ENCODE measurements at places on chromosomes 2 and 18.

- DNase-seq, result no peak
Measured at GRCh38 chr2:138018866-138019688, 54.8 kb downstream of the HNMT start.

DNA sequence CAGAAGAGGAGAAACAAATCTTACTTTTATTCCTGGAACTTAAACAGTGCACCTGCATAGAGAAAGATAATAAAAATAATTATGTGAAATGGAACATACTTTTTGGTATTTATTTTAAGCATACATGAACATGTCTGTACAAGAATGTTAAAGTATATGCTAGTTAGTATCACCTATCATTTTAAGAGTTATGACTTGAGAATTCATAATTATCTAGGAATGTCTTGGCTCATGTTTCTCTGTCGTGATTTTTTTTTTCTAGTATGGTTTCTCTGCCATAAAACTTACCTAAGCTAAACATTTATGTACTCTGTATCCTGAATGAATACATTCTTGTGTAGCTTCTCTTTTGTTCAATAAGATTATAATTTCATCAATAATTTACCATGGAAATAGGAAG lies 4.2 kb downstream of the SERPINB7 start:
- DNase-seq, result no peak

DNA sequence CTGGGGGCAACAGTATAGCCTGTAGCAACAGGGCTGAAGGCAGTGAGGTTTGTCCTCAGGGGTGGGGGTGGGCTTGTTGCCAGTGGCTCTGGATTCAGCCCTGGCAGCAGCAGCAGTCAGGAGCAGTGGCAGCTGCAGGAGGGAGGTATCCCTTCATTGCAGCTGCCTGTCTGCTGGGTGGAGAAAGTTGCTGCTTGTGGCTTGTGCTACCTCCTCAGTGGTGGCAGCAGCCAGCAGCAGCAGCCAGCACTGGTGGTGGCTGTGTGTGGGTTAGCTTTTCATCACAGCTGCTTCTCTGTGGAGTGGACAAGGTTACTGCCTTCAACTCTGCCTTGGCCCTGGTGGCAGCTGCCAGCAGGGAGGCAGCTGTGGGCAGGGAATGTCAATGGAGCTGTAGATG lies 94.9 kb downstream of the ARL6IP6 start:
- no peak for DNase-seq

- DNase-seq, result no peak
Measured at GRCh38 chr2:231640641-231641111, 48.0 kb downstream of the TEX44 start.

- no peak for DNase-seq
Measured at GRCh38 chr2:241069821-241070281, 32.2 kb downstream of the MTERF4 start.

- no peak for DNase-seq
Measured at GRCh38 chr2:204264621-204265140, 280.6 kb upstream of the PARD3B start.

- peak; percentile 31 for DNase-seq
Measured at GRCh38 chr2:193141-193671, 70.6 kb downstream of the SH3YL1 start.

- no peak for DNase-seq
Measured at GRCh38 chr2:121092095-121092494, 192.9 kb downstream of the TFCP2L1 start.

All from stimulated activated CD8-positive, alpha-beta memory T cell treated with anti-CD3 and anti-CD28 coated beads, Interleukin-4, amount 100 ng/mL, for 24 hours (primary cell).